Activated CD4-positive, CD25-positive, alpha-beta regulatory T cell treated with anti-CD3 and anti-CD28 coated beads, Interleukin-2, amount 50 U/mL, for 16 hours (primary cell): ENCODE measurements at places on chromosomes 4 and X.

DNA sequence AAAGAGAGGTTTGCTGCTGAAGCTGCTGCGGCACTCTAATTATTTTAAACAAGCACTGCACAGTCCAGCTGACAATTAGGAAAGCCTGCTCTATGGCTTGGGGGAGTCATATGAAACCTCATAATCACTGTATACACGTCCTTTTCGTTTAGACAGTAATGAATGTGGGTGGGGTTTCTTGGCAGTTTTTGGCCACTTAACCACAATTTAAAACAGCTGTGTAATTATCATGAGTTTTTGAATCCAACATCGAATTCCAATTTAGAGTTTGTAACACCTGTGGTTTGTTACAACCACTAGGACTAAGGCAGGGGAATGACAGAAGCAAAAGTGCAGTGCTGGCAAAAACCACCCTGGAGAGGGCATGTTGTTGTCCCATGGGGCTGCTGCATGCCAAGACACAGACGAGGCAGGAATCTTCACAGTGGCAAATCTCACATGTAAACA, 99.5 kb downstream of the CXXC4 start:
- no peak for DNase-seq

DNA sequence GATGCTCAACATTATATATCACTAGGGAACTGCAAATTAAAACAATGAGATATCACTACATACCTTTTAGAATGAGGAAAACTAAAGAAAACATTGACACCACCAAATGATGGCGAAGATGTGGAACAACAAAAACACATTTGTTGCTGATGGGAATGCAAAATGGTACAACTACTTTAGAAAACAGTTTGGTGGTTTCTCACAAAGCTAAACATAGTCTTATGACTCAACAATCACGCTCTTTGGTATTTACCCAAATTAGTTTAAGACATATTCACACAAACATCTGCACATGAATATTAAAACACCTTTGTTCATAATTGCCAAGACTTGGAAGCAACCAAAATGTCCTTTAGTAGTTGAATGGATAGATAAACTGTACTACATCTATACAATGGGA, 53.2 kb downstream of the USO1 start:
- DNase-seq: no peak

DNA sequence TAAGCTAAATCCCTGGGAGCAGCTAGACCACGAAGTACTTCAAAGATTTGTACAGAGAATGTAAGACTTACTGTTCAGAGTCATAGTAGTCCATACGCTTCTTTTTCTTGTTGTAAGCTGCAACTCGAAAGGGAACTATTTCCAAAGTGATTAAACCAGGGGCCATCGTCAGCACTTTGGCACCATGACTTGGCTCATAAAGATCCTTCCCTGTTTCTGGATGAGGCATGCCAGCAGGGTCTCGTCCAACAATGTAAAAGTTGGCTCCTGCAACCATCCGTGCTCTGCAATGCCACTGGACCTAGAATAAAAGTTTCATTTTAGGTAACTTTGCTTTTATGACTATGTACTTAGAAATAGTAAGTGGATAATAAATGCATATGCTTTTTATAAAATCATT, 88.5 kb downstream of the PAPSS1 start:
- DNase-seq: no peak

- no peak for DNase-seq
Measured at GRCh38 chr4:152515678-152516077, 20.2 kb downstream of the FBXW7 start.

- DNase-seq: no peak
Measured at GRCh38 chr4:112674376-112674775, 37.4 kb downstream of the LARP7 start.

DNA sequence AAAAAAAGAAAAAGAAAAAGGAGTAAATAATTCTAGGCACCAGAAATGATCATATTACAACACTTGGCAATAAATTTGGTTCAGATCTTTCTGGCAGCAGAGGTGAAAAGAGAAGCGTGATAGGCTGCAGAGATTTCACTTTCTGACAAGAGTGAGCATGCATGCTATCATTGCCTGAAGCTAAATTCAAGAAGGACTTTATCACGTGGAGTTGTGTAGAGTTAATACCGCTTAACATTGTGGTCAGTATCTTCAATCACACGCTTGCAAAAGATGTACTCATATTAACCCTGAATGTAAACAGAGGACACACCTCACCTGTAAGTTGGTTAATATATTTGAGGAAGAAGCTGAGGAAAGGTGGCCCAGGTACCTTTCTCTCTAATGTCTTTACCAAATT, 31.4 kb upstream of the RBPJ start:
- DNase-seq: no peak

- no peak for DNase-seq
Measured at GRCh38 chrX:11540532-11541377, 125.0 kb downstream of the ARHGAP6 start.

DNA sequence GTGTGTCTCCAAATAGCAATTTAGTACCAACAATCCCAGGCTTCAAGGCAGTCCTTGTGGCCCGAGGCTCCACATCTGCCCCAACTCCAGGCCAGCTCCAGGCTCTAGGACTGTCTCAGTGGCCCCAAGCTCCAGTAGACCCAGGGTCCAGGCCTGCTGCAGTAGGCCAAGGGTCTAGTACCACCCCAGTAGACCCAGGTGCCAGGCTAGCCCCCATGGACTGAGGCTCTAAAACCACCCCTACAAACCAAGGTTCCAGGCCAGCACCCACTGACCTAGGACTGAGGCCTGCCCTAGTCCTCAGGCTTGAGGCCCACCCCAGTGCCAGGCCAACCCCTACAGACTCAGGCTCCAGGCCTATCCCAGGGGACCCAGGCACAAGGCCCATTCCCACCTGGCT, 191.6 kb downstream of the DLG3 start:
- no peak for DNase-seq

DNA sequence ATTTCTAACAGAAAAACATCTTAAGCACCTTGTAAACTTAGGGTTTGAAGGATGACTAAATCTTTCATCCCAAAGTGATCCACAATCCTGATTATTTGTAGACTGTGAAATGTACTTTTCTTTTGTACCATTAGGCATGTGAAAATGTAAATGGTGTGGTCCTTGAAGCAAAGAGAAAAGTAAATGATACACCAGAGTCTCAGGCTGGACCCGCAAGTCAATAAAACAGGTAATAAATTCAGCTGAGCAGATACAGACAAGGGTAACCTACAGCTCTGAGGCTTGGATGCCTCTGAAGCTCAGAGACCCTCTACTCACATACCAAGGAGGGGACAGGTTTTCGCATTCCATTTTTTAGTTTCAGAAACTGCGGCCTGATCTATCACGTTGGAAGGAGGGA, 2.8 kb upstream of the LAP3 start:
- no peak for DNase-seq

DNA sequence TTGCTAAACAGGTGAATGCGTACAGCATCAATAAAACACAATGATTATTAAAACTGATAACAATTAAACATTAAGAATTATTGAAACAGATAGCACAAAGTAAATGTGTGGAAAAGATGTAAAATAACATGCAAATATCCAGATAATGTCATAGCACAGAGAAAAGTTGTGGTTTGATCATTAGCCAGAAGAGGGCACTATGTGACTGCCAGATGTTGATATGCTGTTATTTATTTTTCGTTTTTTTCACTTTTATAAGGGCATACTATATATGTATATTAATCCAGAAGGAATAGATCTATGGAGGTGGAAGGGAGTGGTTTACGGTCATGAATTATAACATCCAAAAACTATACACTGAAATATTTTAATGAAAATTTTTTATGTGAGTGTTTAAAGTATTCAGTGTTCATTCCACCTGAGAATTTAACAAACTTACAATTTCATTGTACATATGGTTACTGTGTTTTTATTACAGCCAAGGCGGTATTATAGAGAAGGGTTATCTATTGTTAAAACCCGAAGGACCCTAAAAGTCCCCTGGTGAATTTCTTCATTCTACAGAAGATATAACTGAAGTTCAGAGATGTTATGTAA, 211.9 kb upstream of the UGT8 start:
- no peak for DNase-seq

DNA sequence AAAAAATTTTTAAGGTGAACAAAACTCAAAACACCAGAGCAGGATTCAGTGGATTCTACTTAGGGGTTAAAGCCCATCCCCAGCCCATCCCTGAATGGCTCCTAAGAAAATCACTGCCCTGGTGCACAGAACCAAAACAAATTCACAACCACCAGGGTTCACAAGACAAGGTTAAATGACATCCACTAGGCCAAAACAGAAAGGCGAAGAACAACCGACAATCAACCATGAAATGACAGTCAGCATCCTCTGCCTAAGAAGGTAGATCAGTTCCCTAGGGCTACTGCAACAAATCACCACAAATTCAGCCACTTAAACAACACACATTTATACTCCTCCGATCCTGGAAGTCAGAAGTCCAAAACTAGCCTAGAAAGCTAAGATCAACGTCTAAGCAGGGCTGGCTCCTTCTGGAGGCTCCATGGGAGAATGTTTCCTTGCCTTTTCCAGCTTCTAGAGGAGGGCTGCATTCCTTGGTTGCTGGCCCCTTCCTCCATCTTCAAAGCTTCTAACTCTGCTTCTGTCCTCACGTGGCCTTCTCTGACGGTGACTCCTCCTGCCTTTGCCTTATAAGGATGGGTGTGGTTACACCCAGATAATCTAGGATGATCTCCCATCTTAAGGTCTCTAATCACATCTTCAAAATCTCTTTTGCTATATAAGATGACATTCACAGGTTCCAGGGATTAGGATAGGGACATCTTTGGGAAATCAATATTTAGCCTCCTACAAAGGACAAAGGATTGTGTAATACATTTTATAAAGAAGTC, 1.8 kb downstream of the CCNQ start:
- DNase-seq: no peak

- DNase-seq: no peak
Measured at GRCh38 chr4:163556177-163556576, 61.7 kb downstream of the TMA16 start.

- DNase-seq: no peak
Measured at GRCh38 chr4:107870916-107871786, 46.4 kb downstream of the SGMS2 start.

DNA sequence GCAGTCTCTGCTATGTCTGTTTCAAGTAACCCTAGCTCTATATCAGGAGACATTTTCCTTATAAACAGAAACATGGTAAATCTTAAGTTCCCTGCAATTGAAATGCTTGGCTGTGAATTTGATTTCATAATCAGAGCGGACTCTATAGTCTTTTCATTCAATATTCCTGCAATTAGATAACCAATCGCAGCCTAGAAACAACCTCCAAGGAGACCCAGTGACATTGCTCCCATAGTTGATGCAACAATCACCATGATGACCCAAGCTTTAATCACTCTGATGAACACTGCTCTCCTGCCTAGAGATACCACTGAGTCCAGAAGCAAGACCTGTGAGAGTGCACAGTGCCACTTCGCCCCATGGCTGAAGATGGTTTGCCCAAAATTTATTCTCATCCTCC, at the start of gene CABS1:
CABS1 (plus strand) TSS at position 301 of the 400 bp plus-strand sequence; CDS start at position 360, 59 bp downstream.
- no peak for DNase-seq

- DNase-seq: no peak
Measured at GRCh38 chr4:140756319-140757231, at the start of gene TBC1D9. Gene TBC1D9 (minus strand): TSS chr4:140756385. CDS start chr4:140756045, 340 bp downstream.

GRCh38 chrX:120262859-120263708, 12.5 kb downstream of the ZBTB33 start:
- DNase-seq: no peak

- DNase-seq: no peak
Measured at GRCh38 chrX:39253551-39253950, 452.3 kb downstream of the MID1IP1 start.

- no peak for DNase-seq
Measured at GRCh38 chrX:45485719-45486118, 285.0 kb upstream of the DIPK2B start.

GRCh38 chr4:91118597-91118996, 991.4 kb downstream of the CCSER1 start:
- no peak for DNase-seq

DNA sequence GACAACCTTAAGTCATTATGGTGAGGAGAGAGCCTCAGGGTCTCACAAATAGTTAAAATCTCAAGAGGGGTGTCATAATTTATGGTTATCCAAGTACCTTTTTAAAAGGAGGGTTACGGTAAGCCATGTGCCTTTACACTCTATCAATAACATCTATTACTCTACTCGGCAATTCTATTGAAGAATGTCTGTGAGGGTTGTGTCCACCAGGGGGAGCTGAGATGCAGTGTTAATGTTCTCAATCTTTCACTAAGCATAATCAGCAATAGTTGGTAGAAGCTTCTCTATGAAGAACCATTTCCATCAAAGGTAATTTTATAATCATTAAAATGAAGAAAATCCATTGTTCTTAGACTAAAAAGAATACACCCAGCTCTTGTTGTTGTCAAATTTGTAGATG, 457.4 kb downstream of the CENPC start:
- no peak for DNase-seq

GRCh38 chr4:174444390-174444789, 77.9 kb downstream of the HPGD start:
- no peak for DNase-seq

DNA sequence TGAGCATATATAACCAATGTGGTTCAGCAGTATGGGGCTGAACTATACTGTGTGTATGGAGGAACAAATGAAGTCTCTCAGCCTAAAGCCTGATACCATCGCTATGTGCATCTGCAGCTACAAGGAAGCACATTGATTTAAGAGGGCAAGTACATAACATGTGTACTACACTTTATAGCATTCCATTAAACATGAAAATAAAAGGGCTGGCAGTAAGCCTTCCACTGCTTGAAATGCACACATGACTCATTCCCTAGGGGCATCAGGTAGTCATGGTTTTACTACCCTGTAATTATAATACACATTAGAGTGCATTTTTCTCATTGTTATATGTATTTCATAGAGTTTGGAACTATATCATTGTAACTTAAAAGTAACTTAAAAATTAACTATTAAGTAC, 51.2 kb downstream of the SMARCA1 start:
- no peak for DNase-seq
